ENCODE measurements at places on chromosomes 4 and X.

DNA sequence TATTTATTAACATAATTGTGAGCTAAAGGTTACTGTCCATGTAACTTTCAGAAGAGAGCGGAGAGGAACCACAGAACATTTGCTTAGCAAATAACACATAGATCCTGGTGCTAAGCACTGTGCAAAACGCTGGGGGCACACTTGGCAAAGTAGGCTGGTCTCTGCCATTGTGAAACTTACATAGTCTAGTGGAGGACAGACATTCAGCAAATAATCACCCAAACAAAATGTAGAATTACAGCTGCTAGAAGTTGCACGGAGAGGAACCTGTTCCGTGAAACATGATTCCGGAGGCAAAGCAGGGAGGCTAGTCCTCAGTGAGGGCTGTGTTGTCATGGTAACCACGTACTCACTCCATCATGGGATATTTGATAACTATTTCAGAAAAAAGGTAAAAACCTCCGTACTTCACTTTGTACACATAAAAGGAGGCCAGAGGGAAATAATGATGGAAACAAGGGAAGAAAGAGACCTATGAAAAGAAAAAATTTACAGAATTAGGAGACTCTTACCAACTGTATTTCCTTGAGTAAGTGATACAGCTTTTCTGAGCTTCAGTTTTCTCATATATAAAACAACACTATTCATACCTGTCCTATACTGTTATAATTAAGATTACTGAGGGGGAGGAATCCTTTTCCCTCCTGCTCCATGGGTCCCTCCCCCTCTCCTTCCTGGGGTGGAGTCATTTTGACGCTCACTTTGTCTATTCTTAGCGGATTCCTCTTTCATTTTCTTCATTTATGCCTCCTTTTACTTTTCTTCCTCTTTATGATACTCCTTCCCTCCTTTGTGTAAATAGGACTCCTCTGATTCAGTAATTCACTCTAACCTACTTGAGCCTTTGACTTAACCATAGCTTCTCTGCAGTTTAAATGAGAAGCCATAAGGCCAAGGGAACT, 825 bp upstream of the RASGEF1B start:
- no peak for DNase-seq

- no peak for DNase-seq
These were observed 144.4 kb downstream of the NHS start for GRCh38 chrX:17519358-17519757.

- DNase-seq: peak; percentile 64
These were observed 32.3 kb downstream of the NOP14 start for GRCh38 chr4:2930758-2931511.

DNA sequence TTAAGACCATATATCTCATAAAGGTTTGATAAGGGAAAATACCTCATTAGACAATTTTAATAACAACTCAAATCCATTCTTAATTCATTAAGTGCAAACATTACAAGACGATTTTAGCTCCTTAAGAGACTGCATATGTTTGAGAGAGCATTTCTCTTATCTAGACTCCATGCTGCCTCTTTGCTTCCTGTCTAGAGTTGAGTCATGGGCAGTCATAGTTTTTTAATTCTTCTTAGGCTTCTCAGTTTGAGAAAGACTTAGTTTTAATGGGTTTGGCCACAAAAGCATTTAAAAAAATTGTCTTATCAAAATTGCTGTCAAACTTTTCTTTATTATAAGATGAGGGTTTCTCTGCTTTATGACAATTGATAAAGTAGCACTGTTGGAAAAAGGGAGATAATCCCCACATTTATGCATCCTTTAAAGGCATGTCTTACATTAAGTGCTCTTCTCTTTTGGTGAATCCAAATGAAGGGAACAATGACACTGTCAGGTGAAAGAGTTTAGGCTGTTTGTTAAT, 713.4 kb downstream of the PCDH18 start:
- no peak for DNase-seq

DNA sequence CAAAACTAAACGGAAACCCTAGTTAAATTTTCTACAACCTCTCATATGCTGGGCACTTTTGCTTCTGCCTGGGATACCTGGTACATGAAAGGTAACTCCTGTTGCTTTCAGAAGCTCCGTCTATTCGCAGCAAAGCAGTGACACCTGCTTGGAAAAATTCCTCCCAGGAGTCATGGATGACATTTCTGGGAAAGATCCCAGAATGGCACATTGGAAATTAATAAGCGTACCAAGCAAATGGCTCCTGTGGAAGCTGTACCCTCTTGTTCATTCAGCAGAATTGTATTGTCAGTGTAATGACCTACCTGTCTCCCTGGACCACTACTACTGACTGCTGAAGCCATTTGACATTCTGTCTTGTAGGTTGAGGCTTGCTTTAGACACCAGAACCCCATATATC, 349.7 kb upstream of the NOCT start:
- DNase-seq: no peak

DNA sequence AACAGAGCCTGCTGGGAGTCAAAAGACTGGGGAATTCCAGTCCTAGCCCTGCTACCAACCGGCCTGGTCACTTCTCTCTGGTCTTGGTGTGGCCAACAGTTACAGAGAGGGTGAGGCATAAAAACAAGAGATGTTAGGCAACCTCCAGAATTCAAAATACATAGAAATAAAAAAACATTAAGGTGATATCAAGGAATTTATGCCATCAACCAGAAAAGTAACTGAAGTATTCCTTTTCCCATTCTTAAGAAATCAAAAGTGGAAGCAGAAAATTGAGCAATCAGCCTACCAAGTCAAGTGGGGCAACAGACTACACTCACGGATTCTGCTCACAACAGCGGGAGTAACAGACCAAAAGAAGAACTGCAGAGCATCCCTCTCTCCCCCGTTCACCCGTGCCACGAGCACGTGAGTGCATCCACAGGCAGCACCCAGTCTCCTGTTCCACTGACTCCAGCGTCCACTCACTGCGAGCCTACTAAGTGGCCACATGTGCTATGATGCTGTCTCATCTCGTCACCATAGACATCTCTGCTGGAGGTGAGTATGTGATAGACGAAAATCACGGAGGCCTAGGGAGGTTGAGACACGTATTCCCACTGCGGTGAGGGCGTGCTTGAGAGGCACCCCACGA, 29.3 kb downstream of the AFAP1 start:
- DNase-seq: no peak

DNA sequence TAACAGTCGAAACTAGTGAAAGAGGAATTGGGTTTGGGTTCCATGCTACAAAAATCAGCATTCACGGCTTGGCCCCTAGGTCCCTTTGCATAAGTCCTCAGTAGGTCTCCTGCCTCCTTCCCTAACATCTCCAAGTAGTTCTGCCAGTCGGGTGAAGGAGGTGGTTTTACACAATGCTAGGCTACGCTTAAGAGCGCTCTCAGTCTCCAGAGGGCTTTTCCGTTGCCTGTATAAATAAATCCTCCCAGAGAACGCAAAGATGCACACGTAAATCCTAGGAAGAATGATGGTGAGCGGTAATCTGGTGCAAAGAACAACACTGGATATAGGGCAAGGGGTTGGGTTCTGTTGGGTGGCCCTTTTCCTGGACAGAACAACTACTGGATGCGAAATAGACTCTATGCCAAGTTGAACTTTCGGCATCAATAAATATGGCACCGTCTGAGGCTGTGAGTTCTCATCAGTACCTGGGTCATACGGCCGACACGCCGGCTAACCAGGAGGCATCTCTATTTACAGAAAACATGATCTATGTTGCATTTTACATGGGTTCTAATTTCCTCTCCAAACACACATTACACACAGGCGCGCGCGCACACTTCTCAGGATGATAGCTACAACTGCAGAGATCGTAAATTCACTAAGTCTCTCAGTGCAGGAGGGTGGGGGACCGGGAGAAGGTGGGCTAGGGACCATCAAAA, 1.3 kb downstream of the CAMK2D start:
- DNase-seq: peak; percentile 78

DNA sequence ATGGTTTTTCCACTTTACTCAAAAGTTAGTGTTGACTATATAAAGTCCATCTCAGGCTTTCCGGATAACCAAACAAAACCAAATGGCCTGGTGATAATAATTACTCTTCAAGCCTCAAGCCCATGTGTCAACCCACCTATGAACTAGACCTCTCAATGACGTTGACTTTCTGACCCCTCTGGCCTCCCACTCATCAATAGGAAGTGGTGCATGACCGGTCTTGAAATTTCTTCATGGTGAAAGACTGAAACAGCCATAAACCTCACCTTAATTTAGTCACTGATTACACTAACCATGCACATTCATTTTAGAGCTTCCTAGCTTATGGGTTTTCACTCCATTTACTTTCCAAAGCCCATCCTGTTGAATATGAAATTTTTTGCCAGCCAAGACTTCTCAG, 276.0 kb downstream of the KLHL13 start:
- DNase-seq: no peak

GRCh38 chr4:99630857-99631360, 26.7 kb downstream of the C4orf54 start:
- DNase-seq: no peak

DNA sequence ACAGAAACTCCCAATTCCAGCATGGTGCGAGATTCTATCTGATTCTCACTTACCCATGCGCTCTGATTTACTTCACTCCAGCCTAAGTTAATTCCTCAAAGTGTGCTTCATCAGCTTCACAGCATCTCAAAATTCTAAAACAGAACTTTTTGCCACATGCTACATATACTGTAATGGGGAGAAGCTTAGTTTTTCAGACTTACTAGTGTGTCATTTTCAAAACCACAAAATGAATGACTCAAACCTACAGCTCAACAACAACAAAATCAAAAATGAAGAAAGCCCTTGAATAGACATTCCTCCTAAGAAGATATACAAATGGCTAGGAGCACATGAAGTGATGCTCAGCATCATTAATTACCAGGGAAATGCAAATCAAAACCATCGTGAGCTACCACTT, 14.9 kb downstream of the IRF2 start:
- DNase-seq: no peak

GRCh38 chr4:77994194-77994721, 62.9 kb upstream of the FRAS1 start:
- DNase-seq: no peak

DNA sequence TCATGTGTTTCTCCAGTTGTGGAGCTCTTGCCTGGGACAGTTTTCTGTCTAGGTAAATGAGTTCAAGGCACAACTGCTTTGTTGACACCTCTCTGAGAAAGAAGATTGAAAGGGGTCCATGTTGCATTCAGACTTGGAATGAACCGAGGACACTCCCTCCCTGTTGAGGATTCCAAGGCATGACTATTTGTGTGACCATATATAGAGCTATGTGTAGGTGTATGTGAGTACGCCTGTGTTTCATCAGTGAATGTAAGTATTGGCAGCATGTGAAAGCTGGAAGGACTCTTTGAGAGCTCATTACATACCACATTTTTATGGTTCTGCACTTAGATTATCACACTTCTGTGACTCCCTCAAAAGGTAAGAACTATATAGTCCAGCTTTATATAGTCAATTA, 3.4 kb downstream of the HEPH start:
- no peak for DNase-seq

- no peak for DNase-seq
These were observed 4.2 kb upstream of the MTMR1 start for GRCh38 chrX:150688911-150689451.
